ENCODE measurements at places on chromosomes 5 and 9.

GRCh38 chr9:127418037-127418471 lies 6.1 kb upstream of the ZNF79 start:
- DNase-seq = no peak

GRCh38 chr9:17528859-17529258 lies 50.0 kb upstream of the SH3GL2 start:
- no peak for DNase-seq

DNA sequence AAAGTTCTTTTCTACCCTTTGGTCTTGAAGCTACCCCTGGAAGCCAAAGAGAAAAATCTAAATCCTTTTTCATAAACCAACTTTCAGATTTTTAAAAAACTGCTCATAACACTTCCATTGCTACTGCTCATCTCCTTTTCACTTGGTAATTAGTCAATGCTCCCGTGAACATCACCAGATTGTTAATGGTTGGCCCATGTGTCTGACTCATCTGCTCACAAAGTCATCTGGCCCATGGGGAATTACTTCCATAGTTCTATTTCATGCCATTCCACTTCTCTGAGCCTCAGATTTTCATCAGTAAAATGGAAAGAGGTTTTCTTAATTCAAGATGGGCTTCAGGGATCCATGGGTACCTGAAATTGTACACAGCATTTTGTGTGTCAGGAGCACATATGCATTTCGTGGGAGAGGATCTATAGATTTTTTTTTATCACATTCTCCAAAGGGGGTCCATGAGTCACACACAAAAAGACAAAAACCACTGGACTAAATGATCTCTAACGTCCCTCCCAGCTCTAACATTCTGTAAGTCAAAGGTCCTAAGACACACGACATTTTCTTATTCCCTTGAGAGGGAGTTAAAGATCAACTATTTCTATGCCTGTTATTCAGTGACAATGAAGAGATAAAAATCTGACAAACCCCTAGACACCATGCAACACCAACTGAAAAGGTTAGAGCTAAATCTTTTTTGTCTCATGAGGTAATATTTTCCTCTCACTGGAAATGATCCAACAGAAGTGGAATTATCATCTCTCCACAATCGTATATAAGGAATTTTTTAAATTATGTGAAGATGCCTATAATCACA lies 75.4 kb downstream of the TEX10 start:
- DNase-seq = no peak

- DNase-seq = no peak
Measured at GRCh38 chr9:133141833-133142595, 21.0 kb upstream of the RALGDS start.

DNA sequence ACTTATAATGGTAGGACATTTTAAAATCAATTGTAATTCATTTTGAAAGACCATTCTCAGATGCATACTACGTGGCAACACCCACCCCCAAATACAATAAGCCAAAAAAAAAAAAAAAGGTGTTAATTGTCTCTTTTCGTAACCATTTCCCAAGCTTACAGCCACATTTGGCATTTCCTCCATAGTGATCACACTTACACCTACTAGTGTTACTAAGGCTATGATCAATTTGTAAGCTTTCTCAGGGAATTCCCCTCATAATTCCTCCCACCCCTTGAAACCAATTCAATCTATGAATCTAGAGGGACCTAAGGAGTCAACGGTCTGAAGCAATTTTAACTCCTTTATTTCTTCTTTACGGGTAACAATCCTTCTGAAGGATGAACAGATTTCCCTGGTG lies 40.1 kb downstream of the NR2F1 start:
- no peak for DNase-seq

GRCh38 chr9:34454571-34455065 lies 3.8 kb downstream of the FAM219A start:
- DNase-seq = no peak

DNA sequence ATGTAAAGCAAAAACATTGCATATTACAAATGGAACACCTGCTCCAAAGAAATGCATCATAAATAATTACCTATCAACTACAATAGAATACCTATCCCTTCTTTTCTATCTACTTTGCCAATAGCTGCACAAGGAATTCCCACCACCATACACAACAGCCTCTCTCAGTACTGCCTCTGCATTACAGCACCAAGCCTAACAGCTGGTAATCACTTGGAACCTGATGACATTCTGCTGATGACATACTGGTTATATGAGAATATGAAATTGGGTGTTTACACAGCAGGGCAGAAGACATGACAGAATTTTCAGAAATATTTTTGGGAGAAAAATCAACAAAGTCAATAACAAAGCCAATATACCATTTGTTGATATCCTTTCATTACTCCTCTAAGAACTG lies 43.2 kb downstream of the PSMB7 start:
- DNase-seq = no peak

- DNase-seq = no peak
Measured at GRCh38 chr5:68261569-68262065, 46.1 kb downstream of the PIK3R1 start.

DNA sequence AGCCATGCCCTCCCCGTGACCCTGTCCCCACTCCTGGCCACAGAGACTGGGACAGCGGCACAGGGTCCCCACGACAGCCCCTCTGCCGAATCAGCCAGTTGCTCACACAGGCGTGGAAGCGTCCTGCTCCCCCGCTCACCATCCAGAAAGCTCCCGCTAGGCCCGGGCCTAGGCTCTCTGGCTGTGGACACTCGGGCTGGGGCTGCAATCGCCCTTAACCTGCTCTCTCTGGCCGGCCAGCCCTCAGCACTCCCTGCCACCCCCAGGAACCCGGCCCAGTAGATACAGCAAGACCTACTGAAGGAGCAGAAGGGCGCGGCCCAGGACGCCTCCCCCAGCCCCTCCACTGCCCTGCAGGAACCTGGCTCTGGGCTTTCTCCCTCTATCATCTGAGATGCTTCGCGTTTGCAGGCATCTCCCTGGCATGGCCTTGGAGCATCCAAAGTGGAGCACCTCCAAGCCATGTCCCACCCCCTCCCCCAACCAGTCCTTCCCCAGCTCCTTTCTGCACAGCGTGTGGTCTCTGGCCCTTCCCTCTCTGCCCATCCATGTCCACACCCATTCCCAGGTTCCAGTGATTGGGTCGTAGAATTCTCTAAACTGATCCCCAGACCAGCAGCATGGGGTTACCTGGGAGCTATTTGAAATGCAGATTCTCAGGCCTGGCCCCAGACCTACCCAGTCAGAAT lies 113.7 kb upstream of the LMX1B start:
- no peak for DNase-seq

DNA sequence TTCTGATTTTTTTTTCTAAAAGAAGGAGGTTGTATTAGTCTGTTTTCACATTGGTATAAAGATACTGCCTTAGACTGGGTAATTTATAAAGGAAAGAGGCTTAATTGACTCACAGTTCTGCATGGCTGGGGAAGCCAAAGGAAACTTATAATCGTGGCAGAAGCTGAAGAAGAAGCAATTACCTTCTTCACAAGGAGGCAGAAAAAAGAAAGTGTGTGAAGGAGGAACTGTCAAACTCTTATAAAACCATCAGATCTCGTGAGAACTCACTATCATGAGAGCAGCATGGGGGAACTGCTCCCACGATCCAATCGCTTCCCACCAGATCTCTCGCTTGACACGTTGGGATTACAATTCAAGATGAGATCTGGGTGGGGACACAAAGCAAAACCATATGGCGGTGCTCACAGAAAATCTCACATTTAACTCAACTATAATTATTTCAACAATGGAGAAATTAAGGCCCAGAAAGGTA lies 27.1 kb downstream of the DPYSL3 start:
- DNase-seq = no peak

DNA sequence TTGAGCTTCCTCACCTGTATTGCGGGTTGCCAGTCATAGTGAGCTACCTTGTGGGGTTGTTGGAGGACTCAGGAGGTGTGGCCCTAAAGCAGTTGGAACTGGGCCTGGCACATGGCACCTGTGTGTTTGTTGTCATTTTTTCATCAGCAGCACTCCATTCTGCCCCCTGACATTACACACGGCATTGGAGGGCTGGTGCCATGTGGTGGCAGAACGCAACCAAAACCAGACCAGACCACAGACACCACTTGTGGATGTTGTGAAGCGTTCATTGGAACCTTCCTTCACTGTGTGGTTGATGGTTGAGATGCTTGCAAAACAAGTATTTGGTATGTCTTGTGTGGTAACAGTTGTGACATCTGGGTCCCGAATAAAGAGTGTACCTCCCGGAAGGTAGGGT lies 113.2 kb upstream of the ERCC6L2 start:
- no peak for DNase-seq

- no peak for DNase-seq
Measured at GRCh38 chr9:126222835-126223431, 103.7 kb upstream of the MVB12B start.

DNA sequence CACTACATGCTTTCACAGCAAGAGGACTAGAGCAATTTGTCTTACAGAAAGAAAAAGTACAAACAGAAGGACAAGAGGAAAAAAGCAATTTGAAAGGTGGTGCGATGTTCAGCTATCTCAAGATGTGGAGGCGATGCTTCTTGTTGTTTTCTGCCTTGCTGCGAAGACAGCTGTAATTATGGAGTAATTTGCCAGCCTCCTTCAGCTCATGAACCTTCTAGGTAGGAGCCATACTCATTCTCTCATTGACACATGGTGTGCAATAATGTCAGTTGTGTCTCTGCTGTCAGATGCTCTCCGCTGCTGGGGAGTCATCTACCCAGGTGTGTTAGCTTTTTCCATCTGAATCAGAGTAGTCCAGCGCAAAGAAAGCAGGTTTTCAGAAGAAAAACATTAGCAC lies 424.5 kb downstream of the NR2F1-AS1 start:
- DNase-seq = no peak

DNA sequence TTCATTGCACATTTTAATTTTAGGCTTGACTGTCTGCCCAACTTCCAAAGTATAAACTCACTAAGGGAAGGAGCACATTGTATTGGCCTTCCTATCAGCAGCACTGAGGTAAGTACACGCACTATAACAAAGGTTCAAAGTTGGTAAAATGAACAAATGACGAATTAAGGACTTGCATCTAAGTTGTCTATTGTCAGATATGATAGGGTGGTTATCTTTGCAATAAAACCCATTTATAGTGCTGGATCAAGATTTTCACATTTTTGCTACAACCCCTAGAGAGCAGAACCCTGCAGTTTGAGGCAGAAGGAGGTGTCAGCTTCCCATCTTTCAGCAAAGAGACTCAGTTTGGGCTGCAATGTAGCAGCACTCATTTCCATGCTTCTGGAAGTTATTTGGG lies 5.1 kb downstream of the HOMER1 start:
- DNase-seq = no peak

DNA sequence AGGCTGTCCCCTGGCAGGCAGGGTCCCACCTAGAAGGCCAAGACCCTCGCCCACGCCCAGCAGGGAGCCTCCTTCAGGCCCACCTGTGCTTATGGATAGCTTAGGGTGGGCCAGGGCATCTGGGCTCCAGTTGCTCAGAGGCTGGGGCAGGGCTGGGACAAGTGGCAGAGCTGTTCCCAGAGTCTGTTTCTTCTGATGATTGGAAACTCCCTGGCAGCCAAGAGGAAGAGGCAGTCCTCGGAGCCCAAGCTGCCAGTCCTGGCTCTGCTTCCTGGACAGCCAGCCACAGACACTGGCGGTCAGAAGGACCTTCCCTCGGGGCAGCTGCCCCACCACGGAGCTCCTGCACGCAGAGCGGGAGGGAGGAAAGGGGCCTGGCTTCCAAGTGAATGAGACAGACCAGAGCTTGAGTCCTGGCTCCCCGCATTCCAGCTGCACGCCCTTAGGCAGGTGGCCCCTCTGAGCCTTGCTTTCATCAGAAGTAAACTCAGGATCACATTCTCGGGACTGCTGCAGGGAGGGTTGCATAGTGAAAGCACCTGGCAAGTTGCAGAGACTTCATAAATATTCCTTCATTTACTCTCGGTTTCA lies 37.9 kb upstream of the GABRP start:
- no peak for DNase-seq

DNA sequence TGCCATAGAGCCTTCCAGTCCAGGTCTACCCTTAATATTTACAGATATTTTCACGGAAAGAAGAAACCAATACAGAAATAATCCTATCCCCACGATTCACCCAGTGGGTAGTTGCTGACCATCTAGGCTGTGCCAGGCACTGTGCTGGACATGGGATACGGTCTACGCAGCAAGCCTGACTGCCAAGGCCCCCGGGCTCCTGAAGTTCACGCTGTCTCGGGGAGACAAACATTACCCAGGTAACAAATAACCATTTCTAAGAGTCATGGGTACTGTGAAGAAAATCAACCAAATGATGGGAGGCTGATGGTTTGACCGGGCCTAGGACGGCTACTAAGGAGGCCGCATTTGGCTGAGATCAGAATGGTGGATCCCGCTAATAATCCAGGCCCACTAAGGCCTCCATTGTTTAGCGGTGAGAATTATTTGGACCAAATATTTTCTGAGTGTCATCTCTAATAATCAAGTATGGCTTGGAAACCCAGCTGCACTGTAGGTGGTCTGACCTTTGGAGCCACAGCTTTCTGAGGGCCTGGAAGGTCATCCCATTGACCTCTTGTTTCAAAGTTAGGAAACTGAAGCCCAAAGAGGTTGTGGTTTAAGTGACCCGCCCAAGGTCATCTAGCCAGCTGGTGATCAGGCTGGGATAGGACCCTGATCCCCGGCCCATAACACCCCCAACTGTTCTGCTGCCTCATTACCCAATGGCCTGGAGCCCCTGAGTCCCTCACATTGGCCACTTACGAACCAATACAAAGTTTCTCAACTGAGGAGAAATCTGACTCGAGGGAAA lies 82.4 kb downstream of the AK8 start:
- no peak for DNase-seq

DNA sequence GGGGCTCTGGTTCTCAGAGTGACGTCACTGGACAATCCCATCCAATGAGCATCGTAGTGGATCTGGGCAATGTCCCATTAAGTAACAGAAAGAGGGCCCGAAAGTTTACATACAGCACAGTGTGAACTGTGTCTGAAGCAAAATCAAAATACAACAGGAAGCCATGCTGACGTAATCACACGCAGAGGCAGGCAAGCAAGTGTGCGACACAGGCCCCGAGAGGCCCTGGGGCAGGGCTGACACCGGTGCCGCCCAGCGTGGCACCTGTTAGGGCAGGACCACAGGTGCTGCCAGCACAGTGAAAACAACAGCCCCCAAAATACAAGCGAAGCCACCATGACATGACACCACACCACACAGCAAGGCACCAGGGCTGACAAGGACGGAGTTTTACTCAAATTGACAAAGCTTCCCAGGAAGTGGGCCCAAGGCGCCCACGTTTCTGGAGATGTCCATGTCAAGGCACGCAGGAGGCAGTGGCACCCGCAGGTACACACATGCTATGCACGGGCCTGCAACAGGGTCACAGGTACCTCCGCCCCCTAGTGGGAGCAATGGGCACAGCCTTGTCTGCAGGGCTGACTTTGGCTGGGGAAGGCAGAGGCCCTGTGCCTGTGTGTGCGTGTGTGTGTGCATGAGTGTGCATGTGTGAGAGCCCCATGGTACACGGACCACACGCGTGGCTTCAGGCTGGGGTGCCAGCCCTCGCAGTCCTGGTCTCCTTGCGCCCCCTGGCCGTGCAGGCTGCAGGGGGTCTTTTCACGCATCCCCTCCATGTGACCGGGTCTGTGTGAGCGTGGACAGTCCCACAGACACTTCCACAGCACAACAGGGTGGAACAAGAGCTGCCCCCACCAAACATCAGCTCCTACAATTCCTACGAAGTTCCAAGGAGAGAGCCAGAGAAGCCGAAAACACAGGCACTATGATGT lies 19.6 kb downstream of the QSOX2 start:
- DNase-seq = no peak

- no peak for DNase-seq
Measured at GRCh38 chr5:10634050-10634449, 70.2 kb downstream of the ANKRD33B start.

- no peak for DNase-seq
Measured at GRCh38 chr5:180817893-180818674, 15.5 kb upstream of the MGAT1 start.

GRCh38 chr5:147188200-147189108 lies 46.4 kb upstream of the STK32A start:
- peak; percentile 32 for DNase-seq

Data from left renal cortex interstitium (tissue), 4 donors.